ENCODE measurements at places on chromosomes 11 and 22. TPM values are rescaled to one million over a fixed set of nuclear protein-coding genes. Genes with fewer than 3 reads are reported as not detected.

Gene MUC15
- 6.9 TPM for total RNA-seq

Gene SEPTIN5
- 45.7 TPM for total RNA-seq

Gene SLC17A6
- 3.4 TPM for total RNA-seq

Gene OR2AT4
- not detected for total RNA-seq

Gene CRYBB2
- 0.33 TPM for total RNA-seq

GRCh38 chr11:10504490-10504889 lies 36.5 kb downstream of the RNF141 start:
- no peak overlapping the region for H3K4me3 ChIP-seq
- peaks cover 8% of the 10 kb centered on the region for H3K36me3 ChIP-seq

DNA sequence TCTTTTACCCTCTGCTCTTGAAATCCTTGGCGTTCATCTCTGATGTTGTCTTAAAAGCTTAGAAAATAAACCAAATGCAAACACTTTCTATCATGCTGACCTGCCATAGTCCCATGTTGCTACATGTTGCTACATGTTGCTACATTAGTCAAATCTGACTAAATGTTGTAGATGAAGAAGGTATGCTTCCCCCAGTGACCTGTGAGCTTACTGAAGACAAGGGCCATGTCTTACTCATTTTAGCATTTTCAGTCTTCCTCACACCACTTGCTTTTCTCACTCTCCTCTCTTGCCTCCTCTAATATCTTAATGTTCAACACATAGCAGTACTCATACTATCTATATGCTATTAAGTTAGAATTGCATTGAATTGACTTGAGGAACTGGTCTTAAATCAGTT lies 346.4 kb upstream of the MTNR1B start:
- no peaks in the 10 kb centered on the region for H3K27me3 ChIP-seq
- peaks cover 10% of the 10 kb centered on the region for H3K4me1 ChIP-seq
- no peak overlapping the region for H3K27ac ChIP-seq
- no peak for DNase-seq
- no peak overlapping the region for H3K4me3 ChIP-seq
- H3K36me3 ChIP-seq, result peaks cover 6% of the 10 kb centered on the region

DNA sequence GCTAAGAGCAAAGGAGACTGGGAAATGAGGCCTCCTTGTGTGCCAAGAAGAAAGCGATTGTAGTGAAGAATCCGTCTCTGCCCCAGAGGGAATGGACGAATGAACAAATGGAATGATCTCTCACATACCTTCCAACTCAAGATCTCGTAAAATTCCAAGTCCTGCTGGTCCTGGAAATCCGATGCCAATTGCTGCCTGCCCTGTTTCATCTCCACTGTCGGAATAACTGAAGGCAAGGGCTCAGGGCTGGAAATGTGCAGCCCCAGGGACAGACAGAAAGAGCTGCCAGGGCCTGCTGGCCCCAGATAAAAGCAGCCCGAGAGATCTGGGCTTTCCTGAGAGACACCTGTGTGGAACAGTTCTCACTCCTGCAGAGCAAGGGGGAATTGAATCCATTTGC lies 120.9 kb downstream of the MN1 start:
- no peak for DNase-seq
- no peak overlapping the region for H3K4me3 ChIP-seq
- peaks cover 46% of the 10 kb centered on the region for H3K4me1 ChIP-seq
- no peak overlapping the region for H3K27ac ChIP-seq
- peaks cover 36% of the 10 kb centered on the region for H3K27me3 ChIP-seq

- no peak overlapping the region for H3K27ac ChIP-seq
- H3K27me3 ChIP-seq, result no peaks in the 10 kb centered on the region
- no peak for DNase-seq
- H3K36me3 ChIP-seq, result no peaks in the 10 kb centered on the region
These were observed 122.0 kb downstream of the MED15 start for GRCh38 chr22:20629401-20629800.

GRCh38 chr11:131858505-131858904 lies 488.1 kb downstream of the NTM start:
- H3K4me3 ChIP-seq, result no peak overlapping the region
- H3K27me3 ChIP-seq, result peaks cover 38% of the 10 kb centered on the region
- no peak for DNase-seq
- H3K36me3 ChIP-seq, result no peaks in the 10 kb centered on the region
- H3K27ac ChIP-seq, result no peak overlapping the region

GRCh38 chr22:49865156-49865555 lies 11.5 kb downstream of the ZBED4 start:
- H3K27ac ChIP-seq, result no peak overlapping the region
- H3K4me3 ChIP-seq, result no peak overlapping the region
- peaks cover 4% of the 10 kb centered on the region for H3K4me1 ChIP-seq
- DNase-seq, result no peak

DNA sequence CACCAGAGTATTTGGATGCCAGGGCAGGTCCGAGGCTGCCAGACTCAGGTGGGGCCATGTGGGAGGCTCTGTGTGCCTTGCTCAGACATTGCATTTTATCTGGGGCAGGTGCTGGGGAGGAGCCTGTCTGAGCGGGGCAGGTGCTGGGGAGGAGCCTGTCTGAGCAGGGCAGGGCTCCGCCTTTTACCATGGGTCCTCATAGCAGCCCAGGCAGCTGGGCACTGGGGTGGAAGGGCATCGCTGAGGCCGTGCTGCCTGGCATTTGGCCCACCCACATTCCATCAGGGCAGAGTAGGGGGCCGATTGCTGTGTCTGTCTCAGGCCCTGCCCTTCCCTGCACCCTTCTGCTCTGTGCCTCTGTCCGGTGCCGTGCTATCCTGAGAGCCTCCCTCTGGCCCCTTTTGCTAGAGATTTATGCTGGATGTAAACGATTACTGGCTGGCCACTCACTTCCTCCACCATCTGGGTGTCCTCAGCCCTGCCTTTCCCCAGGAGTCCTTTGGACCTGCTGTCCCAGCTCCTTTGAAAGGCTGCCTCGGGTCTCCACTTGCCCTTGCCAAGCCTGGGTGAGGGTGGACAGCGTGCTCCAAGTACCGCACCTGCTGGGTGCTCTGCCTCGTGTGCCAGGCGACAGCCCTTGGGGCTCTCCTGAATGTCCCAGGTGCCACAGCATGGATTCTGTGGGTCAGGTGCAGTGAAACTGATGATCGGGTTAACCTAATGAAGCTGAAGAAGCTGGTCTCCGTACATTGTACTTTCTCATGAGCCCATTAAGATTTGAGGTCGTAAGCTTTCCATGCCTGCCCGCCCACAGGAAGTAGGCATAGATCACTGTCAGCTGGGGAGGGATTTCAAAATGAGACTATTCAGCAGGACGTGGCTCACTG lies 281.6 kb downstream of the TBC1D22A start:
- no peaks in the 10 kb centered on the region for H3K27me3 ChIP-seq
- H3K4me1 ChIP-seq, result peaks cover 22% of the 10 kb centered on the region
- DNase-seq, result no peak
- H3K4me3 ChIP-seq, result peak overlapping the region; percentile 65
- peak overlapping the region; percentile 74 for H3K27ac ChIP-seq
- H3K36me3 ChIP-seq, result peaks cover 8% of the 10 kb centered on the region

DNA sequence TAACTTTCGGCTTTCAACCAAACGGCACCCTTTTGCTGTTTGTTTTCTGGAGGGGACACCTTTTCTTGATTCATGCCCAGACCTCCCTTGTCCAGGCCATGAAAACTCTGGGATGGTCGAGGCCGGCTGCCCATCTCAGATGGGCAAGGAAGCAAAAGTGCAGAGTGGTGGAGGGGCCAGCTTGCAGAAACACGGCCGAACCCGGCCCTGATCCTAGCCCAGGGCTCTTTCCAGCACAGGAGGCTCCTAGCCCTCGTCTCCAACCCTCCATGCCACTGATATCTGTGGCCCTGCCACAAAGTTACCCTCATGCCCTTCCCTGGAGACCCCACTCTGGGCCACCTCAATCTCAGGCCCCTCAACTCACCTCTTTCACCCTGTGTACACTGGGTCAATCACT lies 18.9 kb upstream of the SLC22A12 start:
- no peak overlapping the region for H3K4me3 ChIP-seq
- DNase-seq, result no peak
- H3K4me1 ChIP-seq, result no peaks in the 10 kb centered on the region
- H3K27me3 ChIP-seq, result no peaks in the 10 kb centered on the region

DNA sequence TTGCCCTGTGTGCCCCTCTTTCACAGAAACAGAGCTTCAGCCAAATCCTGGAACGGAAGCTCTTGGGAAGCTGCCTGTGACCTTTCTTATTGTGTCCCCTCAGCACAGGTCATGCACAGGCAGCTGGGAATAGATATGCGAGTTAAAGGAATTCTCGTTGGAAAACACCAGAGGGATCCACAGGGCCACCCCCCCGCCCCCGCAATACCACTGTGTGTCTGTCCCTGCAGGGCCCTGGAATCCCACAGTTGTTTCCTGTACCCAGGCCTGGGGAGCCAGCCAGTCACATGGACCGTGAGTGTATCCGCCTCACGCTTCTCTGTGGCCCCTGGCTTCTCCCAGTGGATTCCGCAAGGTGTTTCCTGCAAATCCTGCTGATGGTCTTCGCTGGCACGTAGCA lies 29.0 kb downstream of the TIMP3 start:
- peaks cover 12% of the 10 kb centered on the region for H3K36me3 ChIP-seq
- no peaks in the 10 kb centered on the region for H3K27me3 ChIP-seq
- H3K27ac ChIP-seq, result peak overlapping the region; percentile 85
- no peak overlapping the region for H3K4me3 ChIP-seq

GRCh38 chr11:67379061-67380058 lies 6.0 kb upstream of the CLCF1 start:
- no peak overlapping the region for H3K4me3 ChIP-seq
- peaks cover 30% of the 10 kb centered on the region for H3K27me3 ChIP-seq
- no peak overlapping the region for H3K27ac ChIP-seq
